IMR-90 (cell line): ENCODE measurements at places on chromosomes 12 and 14. TPM values are rescaled to one million over a fixed set of nuclear protein-coding genes. Genes with fewer than 3 reads are reported as not detected.
A peak's percentile ranks its signal among the peaks of the same experiment; 100 is the strongest.

CACNB3 gene
- total RNA-seq: 15.3 and 18.1 TPM in 2 replicates

GRCh38 chr12:54368025-54368708, 3.9 kb upstream of the GPR84 start:
- no peak overlapping the region for H3K4me3 ChIP-seq
- peak overlapping the region; percentile 34; the same call in 1 of the 2 replicates for H3K27ac ChIP-seq
- 0 out of 2 replicates have a peak, but pooled peaks cover 1% of the 10 kb centered on the region for H3K36me3 ChIP-seq
- no peak for DNase-seq
- H3K4me1 ChIP-seq: peaks cover 10% of the 10 kb centered on the region; the same call in 1 of the 2 replicates

MFAP5 gene
- 0.56 and 0.90 TPM in 2 replicates for total RNA-seq

GRCh38 chr12:62146318-62146717, 113.9 kb upstream of the USP15 start:
- H3K27me3 ChIP-seq: no peaks in the 10 kb centered on the region
- H3K4me1 ChIP-seq: no peaks in the 10 kb centered on the region
- H3K36me3 ChIP-seq: no peaks in the 10 kb centered on the region

GPR137C gene
- 0.72 and 1.4 TPM in 2 replicates for total RNA-seq

DNA sequence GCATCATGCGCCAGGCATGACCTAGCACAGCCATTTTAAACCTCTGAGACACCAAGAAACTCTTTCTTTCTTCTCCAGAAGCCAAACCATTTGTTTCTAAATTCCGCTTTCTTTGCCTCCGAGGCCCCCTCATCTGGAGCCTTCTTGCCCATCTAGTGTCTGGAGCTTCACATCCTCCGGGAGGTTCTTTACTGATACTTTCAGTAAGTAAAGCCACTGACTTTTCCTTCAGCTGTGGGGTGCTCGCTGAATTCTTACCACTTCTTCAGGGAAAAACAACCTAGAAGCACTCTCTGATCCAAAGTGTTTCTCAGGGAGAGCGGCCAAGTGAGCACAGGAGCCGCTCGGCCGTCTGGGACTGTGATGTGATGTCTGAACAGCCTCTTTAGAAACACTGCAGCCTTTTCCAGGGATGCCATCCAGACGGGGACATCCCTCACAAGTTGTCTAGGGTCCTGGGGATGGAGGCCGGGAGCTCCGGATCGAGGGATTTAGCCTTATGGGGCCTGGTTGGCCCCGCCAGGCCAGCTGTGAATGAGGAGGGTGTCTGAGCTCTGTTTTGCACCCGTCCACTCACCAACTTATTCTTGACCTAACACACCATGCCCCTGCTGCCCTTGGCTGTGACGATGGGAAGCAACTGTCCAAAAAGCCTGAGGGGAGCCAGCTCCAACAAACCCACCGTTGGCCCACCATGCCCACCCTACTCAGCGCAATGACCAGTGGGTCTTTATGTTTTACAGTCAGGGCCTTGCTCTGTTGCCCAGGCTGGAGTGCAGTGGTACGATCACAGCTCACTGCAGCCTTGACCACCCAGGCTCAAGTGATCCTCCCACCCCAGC, 160.6 kb downstream of the ZFP36L1 start:
- H3K27ac ChIP-seq: no peak overlapping the region
- H3K36me3 ChIP-seq: no peaks in the 10 kb centered on the region
- no peak for DNase-seq
- H3K27me3 ChIP-seq: no peaks in the 10 kb centered on the region
